ENCODE measurements at places on chromosomes 2 and 18.

GRCh38 chr2:20592106-20593071 lies 58.5 kb downstream of the HS1BP3 start:
- DNase-seq = no peak

DNA sequence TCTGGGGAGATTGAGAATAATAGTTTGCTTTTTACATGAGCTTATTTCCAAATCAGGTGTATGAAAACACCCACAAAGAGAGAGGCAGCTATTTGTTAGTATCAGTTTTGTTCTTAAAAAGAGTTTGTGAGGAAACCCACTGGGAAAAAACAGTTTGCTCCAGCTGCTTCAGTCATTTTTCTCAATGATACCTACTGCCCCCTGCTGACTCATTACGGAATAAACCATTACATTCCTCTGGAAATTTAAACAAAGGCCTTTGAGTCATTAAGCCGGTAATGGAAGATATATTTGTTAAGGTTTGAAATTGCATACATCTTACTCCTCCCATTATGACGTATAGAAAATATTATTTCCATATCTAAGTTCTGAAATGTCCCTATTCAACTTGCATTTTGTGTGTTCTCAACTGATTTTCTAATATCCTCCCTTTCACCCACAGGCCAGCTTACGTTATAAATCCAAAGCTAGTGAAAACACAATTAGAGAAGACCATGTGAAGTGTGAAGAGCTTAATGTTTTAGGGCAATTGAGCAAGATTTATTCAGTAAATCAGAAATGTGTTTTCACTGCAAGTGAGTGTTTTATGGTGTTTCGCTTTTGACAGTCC lies 761.6 kb downstream of the DSC3 start:
- DNase-seq = no peak

DNA sequence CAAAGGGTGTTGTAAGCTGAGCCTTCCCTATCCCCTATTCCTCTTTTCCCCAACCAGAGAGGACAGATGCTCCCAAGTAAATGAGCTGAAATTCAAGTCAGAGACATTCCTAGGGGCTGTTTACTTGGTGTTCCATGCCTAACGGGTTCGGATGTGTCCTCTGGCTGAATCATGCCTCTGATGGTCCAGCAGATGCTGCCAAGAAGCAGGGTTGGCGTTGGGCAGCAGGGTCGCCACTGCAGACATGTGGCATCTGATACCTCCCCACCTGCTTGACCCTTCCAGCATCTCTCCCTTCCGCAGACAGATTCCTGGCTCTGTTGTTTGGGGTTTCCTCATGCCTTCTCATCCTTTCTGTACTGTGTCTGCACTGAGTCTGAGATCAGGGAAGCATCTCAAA lies 108.3 kb downstream of the HNRNPLL start:
- DNase-seq = no peak

DNA sequence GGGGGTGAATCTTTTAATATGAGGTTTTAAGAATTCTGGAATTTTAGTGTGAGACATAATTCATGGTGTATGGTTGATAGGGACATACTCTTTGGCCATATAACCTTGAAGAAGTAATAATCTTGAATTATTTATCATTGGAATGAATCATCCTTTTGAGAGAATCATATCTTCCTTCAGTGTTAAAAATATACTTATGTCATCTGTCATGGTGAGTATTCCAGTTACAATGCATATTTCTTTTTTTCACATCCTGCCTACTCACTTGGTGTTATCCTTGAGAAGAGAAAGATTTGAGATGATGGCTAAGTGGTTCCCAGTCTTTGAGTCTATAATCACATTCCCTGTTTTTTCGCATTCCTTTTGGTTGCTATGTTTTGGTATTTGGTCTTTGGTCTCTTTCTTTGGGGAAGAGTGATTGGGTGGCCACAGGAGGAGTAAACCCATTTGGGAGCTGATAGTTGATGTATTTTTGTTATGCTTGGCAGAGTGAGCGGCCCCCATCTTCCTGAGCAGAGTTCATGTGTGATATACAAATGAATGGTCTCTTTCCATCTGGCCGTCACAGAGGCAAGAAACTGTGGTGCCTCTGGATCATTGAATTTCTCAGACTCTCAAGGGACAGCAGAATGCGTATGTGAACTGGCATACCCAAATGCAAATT lies 21.6 kb downstream of the ASAP2 start:
- DNase-seq = no peak

DNA sequence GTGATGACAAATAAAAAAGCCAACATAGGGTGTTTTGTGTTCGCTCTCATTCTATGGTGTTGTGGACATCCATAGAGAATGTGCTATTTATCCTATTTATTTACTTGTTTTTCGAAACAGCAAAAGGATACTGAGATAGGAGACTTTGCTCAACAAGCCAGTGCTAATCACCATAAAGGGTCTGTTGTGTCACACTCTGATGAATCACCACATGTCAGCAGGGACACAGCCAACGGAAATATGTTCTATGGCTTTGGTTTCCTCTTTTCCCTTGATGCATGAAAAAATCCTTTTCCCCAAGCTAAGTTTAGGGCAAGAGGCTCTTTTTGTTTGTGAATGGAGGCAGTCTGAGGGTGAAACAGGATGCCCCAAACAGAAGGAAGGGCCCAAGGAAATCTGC lies 154.3 kb downstream of the RNF152 start:
- DNase-seq = no peak

GRCh38 chr18:22856870-22857269 lies 76.3 kb upstream of the RBBP8 start:
- DNase-seq = no peak

DNA sequence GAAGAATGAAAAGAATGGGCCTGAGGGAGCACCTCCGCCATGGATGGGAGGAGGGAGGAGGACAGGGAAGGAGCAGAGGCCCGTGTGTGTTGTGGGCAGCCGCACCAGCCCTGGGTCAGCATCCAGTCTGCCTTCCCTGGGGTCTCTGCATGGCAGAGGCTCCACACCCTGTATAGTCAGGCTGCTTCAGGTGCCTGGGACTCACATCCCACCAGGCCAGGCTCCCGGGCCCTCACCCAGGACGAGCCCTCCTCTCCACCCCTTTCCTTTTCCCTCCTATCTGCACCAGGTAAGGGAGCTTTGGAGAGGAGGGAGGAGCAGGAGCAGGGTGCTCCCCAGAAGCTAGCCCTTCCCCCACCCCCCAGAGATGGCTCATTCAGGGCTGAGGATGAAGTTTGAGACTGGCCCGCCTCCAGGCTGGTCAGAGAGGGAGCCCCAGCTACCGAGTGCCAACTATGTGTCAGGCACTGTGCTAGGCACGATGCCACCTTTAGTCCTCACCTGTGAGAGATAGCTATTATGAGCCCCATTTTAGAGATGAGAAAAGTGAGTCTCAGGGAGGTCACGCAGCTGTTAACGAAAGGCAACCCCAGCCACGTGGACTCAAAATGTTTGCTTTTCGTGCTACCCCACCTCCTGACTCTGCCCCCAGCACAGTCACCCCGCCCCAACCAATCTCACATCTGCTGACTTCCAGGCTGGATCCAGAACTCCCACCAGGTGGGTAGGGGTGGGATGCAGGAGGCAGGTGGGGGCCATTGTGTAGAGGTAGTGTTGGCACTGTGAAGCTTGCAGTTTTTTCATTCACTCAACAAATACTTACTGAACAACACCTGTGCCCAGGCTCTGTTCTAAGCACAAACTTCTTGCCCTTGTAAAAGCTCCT lies 242.1 kb downstream of the DYSF start:
- no peak for DNase-seq

- no peak for DNase-seq
Observed at GRCh38 chr2:227772932-227773331, 27.2 kb downstream of the SCYGR8 start.

GRCh38 chr2:157233506-157233905 lies 24.0 kb upstream of the GALNT5 start:
- no peak for DNase-seq

DNA sequence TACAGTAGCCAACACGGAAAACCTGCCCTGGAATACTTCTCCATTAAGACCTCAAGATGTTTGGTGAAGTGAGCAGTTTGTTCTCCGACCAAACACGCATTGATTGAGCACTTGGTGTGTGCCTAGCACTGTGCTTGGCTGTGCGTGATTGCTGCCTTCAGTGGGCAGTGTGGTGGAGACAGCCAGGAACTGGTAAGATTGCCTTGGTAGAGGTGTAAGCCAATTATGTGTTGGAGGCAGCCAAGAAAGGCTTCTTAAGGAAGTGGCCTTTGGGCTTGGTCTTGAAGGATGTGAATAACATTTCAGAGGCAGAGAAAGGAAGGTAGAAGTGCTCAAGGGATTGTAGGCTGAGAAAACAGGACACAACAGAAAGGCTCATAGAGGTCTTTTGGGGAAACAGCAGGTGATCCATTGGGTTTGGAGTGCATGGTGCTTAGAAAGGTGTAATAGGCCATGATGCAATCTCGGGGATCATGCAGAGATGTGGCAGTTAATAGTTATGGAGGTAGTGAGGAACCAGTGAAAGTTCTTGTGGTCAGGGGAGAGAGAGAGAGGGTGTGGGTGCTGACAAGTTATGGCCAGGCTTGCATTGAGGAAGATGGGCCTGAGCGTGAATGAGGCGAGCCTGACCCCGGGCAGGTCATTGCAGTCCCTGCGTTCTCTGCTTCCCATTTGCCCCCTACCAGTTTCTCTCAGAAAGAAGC lies 6.3 kb downstream of the B3GNT2 start:
- no peak for DNase-seq

DNA sequence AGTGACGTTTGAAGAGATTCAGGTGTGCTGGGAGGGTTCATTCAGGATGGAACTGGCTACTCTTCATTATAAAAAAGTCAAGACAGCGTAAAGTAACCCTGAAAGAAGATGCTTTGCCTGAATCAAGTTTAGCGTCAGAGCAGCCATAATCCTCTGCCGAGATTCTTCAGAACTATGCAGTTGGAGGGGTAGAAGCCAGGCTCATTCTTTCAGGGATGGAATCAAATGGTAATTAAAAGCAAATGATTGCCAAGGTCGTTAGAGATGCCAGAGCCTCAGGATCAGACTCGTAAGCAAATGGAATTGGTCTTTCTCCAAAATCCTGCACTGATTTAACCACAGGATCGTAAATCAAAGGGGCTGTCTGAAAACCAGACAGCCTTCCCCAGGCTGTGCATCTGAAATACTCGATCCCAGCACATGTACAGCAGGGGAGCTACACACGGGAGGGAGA lies 21.9 kb downstream of the APCDD1 start:
- no peak for DNase-seq

DNA sequence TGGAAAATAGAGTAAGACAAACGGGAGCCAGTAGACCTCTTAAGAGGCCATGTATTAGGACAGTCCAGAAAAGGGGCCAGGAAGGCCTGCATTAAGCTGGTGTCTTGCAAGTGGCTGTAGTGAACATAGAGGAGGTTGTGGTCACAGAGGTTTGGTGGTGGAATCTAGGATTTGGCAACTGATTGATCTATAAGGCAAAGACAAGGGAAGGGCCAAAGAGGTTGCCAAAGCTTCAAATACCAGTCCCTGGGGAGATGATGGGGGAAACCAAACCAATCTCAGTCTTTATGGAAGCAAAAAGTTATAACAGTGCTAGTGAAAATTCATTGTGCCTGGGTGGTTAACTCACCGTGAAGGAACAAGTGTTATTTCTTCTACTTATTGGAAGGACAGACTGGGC lies 28.7 kb upstream of the RTN4 start:
- no peak for DNase-seq

DNA sequence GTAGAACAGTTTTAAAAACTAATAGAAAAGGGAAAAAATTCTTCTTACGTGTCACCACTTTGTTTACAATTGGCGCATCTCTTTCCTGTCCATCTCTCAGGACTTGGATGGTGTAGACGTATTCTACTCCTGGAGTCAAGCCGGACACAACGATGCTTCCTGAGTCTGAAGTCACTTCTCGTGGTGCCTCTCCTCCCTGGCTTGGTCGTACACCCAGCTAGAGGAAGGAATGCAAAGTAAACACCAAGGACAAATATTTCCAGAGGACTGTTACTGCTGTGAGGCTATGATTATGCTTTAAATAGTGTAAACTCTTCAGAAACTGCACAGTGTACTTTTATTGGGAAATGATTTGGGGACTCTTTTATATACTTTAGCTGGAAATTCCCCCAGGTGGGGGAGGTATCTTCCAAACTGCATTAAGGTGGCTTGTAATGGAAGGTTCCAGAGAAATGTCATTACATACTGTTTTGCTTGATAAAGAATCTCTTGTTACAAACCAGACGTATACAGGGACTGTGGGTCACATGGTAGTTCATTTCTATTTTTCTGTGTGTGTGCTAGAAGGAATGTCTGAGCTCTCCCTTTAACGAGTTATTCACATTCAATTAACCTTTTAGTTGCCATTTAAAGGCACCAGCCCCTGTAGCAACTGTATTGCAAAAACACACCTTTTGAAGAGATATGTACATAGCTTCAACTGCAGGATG lies 38.1 kb downstream of the FN1 start:
- no peak for DNase-seq

DNA sequence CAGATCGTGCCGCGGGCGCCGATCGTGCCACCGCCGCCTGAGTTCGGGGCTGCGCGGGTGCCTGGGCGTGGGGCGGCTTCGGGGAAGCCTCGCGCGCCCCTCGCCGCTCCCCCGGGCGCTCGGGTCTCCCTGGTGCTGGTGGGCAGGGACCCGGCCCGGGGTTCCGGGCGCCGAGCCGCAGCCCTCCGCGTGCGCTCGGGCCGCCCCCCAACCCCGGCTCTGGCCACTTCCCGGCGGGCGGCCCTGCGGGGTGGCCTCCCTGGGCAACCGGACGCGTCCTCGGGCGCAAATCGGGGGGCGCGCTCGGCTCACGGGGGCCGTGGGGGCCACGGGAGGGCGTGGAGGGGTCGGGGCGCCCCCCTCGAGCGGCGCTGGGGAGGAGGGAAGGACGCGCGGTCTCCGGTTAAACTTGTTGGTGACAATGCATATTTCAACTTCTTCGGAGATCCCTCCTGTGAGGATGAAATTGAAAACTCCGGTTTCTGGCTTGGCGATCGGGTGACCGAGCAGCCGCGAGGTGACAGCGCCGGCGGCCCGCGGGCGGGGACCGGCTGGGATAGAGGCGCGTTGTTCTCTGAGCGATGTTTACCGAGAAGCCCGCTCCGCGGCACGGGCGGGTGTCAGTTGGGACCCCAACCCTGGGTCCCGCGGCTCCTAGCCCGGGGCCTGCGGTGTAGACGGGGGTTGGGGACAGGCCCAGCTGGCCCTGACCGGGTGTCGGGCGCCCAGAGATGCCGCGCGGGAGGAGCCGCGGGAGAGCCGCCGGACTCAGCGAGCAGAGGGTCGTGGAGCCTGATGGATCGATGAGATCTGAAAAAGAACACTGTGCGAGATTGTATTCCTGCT lies 676 bp downstream of the SH3BP4 start:
- DNase-seq = no peak

GRCh38 chr2:239250216-239251081 lies 150.4 kb downstream of the HDAC4 start:
- no peak for DNase-seq

- no peak for DNase-seq
Observed at GRCh38 chr2:102425441-102426132, 2.6 kb downstream of the IL18RAP start.

- DNase-seq = no peak
Observed at GRCh38 chr2:21453723-21454450, 330.1 kb downstream of the TDRD15 start.

Measured in effector memory CD8-positive, alpha-beta T cell (primary cell).